Ovary (tissue), 10 donors: ENCODE measurements at places on chromosomes 2 and 18. TPM values are rescaled to one million over a fixed set of nuclear protein-coding genes. Genes with fewer than 3 reads are reported as not detected.

ANKAR gene
- 3.6 TPM for polyA plus RNA-seq

- no peaks in the 10 kb centered on the region for H3K4me1 ChIP-seq
- no peaks in the 10 kb centered on the region for H3K27me3 ChIP-seq
- DNase-seq: no peak
- no peak overlapping the region for H3K27ac ChIP-seq
- no peaks in the 10 kb centered on the region for H3K36me3 ChIP-seq
- no peak overlapping the region for H3K4me3 ChIP-seq
These were observed 250.1 kb upstream of the CTAGE1 start for GRCh38 chr18:22667616-22668422.

DNA sequence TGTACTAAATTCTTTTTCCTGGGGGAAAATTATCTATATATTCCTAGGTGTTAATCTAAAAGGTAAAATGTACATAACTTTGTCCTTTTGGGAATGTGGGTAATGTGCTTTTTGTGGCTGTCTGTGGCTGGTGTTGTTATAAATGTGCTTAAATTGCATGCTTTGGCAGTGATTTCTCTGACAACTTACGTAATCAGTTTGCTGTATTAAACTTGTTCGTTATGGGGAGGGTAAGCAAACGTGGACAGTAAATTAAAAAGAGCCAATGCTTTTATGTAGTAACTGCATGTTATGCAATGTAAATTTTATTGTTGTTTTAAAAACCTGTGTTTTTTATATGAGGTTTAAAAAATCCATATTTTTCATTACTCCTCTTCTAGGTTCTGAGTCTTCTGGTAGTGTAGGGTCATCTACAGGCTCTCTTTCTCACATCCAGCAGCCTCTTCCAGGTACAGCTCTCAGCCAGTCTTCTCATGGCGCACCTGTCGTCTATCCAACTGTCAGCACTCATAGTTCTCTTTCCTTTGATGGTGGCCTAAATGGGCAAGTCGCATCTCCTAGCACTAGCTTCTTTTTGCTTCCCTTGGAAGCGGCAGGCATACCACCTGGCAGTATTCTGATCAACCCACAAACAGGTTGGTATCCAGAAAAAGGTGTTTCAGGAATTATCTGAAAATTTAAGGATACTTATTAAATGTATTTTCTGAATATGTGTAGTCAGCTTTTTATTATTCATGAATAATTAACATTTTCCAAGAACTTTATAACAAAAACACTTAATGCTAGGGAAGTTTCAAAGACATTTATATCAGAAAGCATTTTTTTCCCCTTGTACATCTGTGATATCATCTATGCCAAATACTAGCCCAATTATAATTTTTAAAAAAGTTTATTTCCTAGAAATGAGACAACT is 100.2 kb upstream of the UBXN4 start:
- no peak overlapping the region for H3K4me3 ChIP-seq
- DNase-seq: no peak
- no peaks in the 10 kb centered on the region for H3K4me1 ChIP-seq
- H3K36me3 ChIP-seq: no peaks in the 10 kb centered on the region

DNA sequence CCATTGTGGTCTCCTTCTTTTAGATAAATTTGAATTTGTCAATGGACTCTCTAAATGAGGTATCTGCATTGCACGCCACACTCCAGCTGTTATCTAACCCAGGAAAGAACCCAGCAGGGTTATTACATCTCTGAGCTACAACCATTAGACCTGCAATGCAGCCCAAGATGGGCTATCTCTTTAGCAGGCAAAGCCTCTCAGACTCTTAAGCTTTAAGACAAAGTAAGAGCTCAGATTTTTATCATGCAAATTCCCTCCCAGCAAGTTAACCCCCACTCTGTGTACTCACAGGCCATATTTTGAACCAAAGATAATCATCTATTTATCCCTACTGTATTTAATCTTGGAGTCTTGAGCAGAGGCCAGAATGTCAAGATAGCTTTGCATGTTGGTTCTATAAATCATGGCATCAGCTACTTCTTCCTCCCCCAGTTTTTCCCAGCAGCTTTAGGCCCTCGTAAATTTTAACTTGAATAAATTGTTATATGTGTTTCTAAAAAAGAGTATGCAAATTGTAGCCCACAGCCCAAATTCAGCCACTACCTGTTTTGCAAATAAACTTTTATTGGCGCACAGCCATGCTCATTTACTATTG is 273.7 kb upstream of the PKDCC start:
- H3K4me3 ChIP-seq: no peak overlapping the region
- no peak for DNase-seq
- no peaks in the 10 kb centered on the region for H3K4me1 ChIP-seq
- no peak overlapping the region for H3K27ac ChIP-seq
- H3K27me3 ChIP-seq: no peaks in the 10 kb centered on the region
- no peaks in the 10 kb centered on the region for H3K36me3 ChIP-seq

GYPC gene
- polyA plus RNA-seq: 132 TPM

DSG2 gene
- 17.8 TPM for polyA plus RNA-seq

GRCh38 chr2:23436346-23437098 is 51.5 kb downstream of the KLHL29 start:
- H3K4me3 ChIP-seq: no peak overlapping the region
- no peaks in the 10 kb centered on the region for H3K27me3 ChIP-seq
- H3K4me1 ChIP-seq: no peaks in the 10 kb centered on the region
- no peak for DNase-seq
- H3K27ac ChIP-seq: no peak overlapping the region

DPYSL5 gene
- polyA plus RNA-seq: 0.16 TPM

DNA sequence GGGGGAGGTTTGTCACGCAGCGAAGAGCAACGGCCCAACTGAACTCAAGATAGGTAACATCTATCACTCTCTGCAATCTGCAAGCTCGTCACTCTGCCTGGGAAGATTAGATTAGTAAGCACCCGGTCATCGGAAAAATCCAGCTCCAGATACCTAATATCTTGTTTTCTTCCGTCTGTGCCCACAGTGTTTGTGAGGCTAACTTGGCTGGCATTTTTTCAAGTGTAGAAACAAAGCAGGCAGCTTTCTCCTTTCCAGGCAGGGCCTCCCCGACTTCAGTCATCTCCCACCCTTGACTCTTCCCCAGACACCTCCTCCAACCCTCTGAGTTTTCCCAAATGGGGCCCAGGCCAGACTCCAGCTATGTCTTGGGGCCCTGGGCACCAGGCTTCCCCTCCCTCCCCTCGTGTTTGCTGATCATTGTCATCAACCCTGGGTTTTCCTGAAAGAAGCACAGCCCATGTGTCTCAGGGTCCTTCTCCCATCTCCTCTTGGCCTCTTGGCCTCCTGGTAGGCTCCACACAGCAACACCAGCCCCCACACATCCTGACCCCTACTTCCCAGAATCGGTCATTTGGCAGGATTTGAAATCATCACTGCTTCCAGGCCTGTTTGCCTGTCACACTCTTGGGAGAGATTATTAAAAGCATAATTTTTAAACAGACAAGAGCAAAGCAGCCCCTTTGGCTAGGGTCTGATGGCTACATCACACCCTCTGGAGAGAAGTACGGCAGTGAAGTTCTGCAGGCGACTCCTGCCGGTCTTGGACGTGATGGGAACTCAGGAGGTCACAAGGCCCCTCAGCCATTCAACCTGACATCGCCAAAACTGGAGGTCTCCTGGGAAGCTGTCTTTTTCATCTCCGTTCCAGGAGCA is 144.9 kb upstream of the ID2 start:
- H3K27ac ChIP-seq: no peak overlapping the region
- no peak overlapping the region for H3K4me3 ChIP-seq
- no peak for DNase-seq
- H3K36me3 ChIP-seq: no peaks in the 10 kb centered on the region

- no peaks in the 10 kb centered on the region for H3K27me3 ChIP-seq
- H3K27ac ChIP-seq: no peak overlapping the region
- DNase-seq: no peak
- H3K4me3 ChIP-seq: no peak overlapping the region
These were observed 266.3 kb upstream of the SLC14A2 start for GRCh38 chr18:45349019-45349418.

UGT1A7 gene
- not detected for polyA plus RNA-seq

DNA sequence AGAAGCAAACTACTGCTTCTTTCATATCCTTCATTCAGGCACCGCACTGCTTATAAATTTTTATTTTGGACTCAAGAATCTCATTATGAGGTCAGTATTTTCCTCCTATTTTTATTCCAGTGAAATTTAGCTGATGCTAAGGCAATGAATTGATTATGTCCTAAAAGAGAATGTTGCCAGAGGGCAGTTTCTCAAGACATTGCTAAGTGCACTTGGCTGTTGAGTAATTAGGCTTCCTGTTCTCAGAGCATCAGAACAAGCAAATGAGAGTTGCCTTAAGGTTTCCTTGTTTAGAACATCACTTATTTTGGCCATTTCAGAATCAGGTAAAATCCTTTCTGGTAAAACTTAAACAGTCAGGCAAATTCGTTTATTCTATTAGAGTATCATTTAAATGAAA is 548.6 kb upstream of the ZEB2 start:
- no peaks in the 10 kb centered on the region for H3K36me3 ChIP-seq
- no peak for DNase-seq
- H3K4me3 ChIP-seq: no peak overlapping the region
- no peaks in the 10 kb centered on the region for H3K27me3 ChIP-seq
- no peak overlapping the region for H3K27ac ChIP-seq
- peaks cover 4% of the 10 kb centered on the region for H3K4me1 ChIP-seq

DNA sequence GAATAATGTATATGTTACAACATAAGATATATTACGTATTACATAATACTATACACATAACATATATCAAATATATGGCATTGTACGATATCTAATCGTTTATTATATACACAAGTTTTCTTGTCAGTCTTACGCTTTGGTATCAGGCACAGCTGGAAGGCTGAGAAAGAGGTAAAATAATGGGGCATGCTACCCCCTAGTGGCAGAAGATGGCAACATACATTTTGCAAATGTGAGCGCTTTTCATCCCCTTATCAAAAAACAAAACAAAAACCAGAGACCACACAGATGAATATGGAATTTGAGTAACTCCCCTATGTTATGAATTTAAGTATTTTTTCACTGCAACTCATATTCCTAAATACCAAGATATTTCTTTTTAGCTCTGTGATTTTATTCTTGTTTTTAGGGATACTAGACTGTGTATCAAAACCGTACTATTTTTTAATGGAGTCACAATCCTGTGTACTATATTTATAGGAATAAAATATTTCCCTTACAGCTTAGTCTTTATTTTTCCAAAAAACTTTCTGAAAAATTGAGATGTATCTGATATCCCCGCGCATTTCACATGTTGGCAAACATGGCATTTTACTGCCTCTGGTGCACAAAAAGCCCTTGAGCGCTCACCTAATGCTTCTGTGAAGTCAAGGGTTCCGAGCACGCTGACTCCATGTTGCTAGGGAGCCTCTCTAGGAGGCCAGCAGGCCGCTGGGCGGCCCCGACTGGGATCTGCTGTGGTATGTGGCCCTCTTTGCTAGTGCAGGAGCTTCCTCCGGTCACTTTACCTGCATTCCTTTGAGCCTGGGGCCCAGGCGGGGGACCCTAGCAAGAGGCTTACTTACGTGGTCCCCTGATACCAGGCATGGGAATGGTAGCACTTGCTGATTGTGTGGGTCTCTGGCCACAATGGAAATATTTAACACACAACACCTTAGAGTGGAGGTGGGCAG is 62.5 kb downstream of the SLC4A3 start:
- peaks cover 5% of the 10 kb centered on the region for H3K4me1 ChIP-seq
- H3K27ac ChIP-seq: no peak overlapping the region
- H3K27me3 ChIP-seq: no peaks in the 10 kb centered on the region
- H3K4me3 ChIP-seq: no peak overlapping the region

GRCh38 chr2:119260646-119261492 is 37.2 kb downstream of the STEAP3 start:
- no peak overlapping the region for H3K27ac ChIP-seq
- DNase-seq: no peak
- H3K4me3 ChIP-seq: no peak overlapping the region
- no peaks in the 10 kb centered on the region for H3K27me3 ChIP-seq
- H3K4me1 ChIP-seq: peaks cover 1% of the 10 kb centered on the region
- no peaks in the 10 kb centered on the region for H3K36me3 ChIP-seq

DNA sequence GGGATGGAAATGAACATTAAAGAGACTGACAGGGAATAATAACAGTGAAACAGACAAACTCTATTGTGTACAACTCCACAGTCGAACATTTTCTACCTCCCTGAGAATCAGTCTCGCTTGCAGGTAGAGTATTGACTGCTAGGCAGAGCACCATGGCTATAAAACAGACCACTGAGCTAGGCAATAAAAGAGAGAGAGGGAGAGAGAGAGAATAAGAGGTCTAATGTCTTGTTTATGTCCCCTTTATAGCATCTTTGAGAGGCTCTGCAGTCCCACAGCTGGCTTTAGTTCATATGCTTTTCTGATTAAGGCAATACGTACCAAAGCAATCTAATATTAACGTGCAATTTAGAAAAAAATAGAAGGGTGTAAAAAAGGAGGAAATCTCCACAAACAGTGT is 652.6 kb downstream of the NRXN1 start:
- H3K4me1 ChIP-seq: no peaks in the 10 kb centered on the region
- no peaks in the 10 kb centered on the region for H3K36me3 ChIP-seq
- no peak overlapping the region for H3K27ac ChIP-seq
- no peak overlapping the region for H3K4me3 ChIP-seq

- H3K4me3 ChIP-seq: no peak overlapping the region
- no peak overlapping the region for H3K27ac ChIP-seq
- H3K36me3 ChIP-seq: no peaks in the 10 kb centered on the region
- no peak for DNase-seq
- H3K4me1 ChIP-seq: no peaks in the 10 kb centered on the region
- no peaks in the 10 kb centered on the region for H3K27me3 ChIP-seq
These were observed 102.4 kb upstream of the TPO start for GRCh38 chr2:1310866-1311265.

SLC5A7 gene
- 0.02 TPM for polyA plus RNA-seq

DNA sequence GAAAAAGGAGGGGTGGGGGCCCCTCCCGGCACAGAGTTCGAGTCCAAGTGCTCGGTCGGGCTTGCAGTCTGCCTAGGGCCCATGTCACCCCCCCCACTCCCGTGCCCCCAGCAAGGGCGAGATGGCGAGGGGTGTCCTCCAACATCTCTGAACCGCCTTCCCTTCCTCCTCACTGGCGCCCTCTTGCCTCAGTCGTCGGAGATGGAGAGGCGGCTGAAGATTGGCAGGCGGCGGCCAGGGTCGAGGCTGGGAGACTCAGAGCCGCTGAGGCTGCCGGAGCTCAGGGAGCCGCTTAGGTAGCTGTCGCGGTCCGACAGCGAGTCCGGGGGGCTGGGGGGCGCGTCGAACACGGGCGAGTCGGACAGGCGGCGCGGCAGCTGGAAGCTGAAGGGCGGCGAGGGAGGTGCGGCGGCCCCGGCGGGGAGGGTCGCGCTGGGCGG is 2.3 kb downstream of the ZFP36L2 start:
- H3K27me3 ChIP-seq: no peaks in the 10 kb centered on the region
- H3K27ac ChIP-seq: peak overlapping the region; percentile 92
- H3K4me1 ChIP-seq: peaks cover 21% of the 10 kb centered on the region
- peak overlapping the region; percentile 77 for H3K4me3 ChIP-seq
- peak; percentile 76 for DNase-seq
